ENCODE measurements at places on chromosomes 7 and 10. TPM values are rescaled to one million over a fixed set of nuclear protein-coding genes. Genes with fewer than 3 reads are reported as not detected.

The MRC1 gene
- total RNA-seq, result not detected

The VPS37D gene
- total RNA-seq, result 0.68 TPM

The SPDYE8 gene
- total RNA-seq, result not detected

The SKIDA1 gene
- total RNA-seq, result not detected

The ADCK2 gene
- 20.0 TPM for total RNA-seq

The CALML5 gene
- total RNA-seq, result not detected

The ABLIM1 gene
- total RNA-seq, result 162 TPM

The MPP7 gene
- total RNA-seq, result 24.4 TPM

The AKR1C3 gene
- 11.6 TPM for total RNA-seq

The MCU gene
- 11.2 TPM for total RNA-seq

The MSANTD7 gene
- 16.5 TPM for total RNA-seq

The GIMAP1 gene
- 32.7 TPM for total RNA-seq

The SDK1 gene
- 0.07 TPM for total RNA-seq

The PSD gene
- total RNA-seq, result 2.0 TPM

The FXYD4 gene
- total RNA-seq, result not detected

The ECHDC3 gene
- total RNA-seq, result 0.25 TPM

The DLG5 gene
- total RNA-seq, result 7.0 TPM

The PAPSS2 gene
- not detected for total RNA-seq

The VAX1 gene
- not detected for total RNA-seq

The CCDC3 gene
- not detected for total RNA-seq

The C10orf105 gene
- total RNA-seq, result 0.50 TPM

The FZD1 gene
- 0.72 TPM for total RNA-seq

The IMPDH1 gene
- 60.3 TPM for total RNA-seq

The DEPP1 gene
- total RNA-seq, result 0.31 TPM

The NME8 gene
- total RNA-seq, result not detected

The LGI1 gene
- total RNA-seq, result not detected

The CAMK1D gene
- 12.5 TPM for total RNA-seq

The TLX1 gene
- total RNA-seq, result not detected

The C7orf33 gene
- total RNA-seq, result not detected

The CHAT gene
- not detected for total RNA-seq

The DNAH11 gene
- 3.8 TPM for total RNA-seq

The AKR1C8 gene
- 0.91 TPM for total RNA-seq

The ERVW-1 gene
- total RNA-seq, result not detected

The APBB1IP gene
- 74.9 TPM for total RNA-seq

The ZNF467 gene
- 1.5 TPM for total RNA-seq

The NAT16 gene
- not detected for total RNA-seq

The TDRD1 gene
- total RNA-seq, result 0.35 TPM

The ARL3 gene
- 3.2 TPM for total RNA-seq

The MSMB gene
- total RNA-seq, result not detected

The UPK3B gene
- total RNA-seq, result 0.75 TPM

The CLCN1 gene
- total RNA-seq, result not detected

The TMEM229A gene
- total RNA-seq, result not detected

The IGFBP3 gene
- 3.6 TPM for total RNA-seq

The ZNF25 gene
- 4.1 TPM for total RNA-seq

The CRYGN gene
- total RNA-seq, result 0.13 TPM

The FAM131B gene
- 0.55 TPM for total RNA-seq

The HTRA1 gene
- not detected for total RNA-seq

The NCF1 gene
- total RNA-seq, result 5.2 TPM

The ZNF736 gene
- 23.9 TPM for total RNA-seq

The VSTM4 gene
- total RNA-seq, result not detected

The SH2D4B gene
- 0.10 TPM for total RNA-seq

The FOXP2 gene
- not detected for total RNA-seq
